ENCODE measurements at places on chromosomes 16 and 17.

- DNase-seq = no peak
Measured at GRCh38 chr16:66382966-66383299, 16.4 kb downstream of the CDH5 start.

GRCh38 chr16:81432937-81433557, 11.6 kb upstream of the CMIP start:
- no peak for DNase-seq

- no peak for DNase-seq
Measured at GRCh38 chr17:79002796-79003593, 6.6 kb downstream of the CANT1 start.

GRCh38 chr16:8936421-8936820, 27.3 kb downstream of the USP7 start:
- DNase-seq = peak; percentile 71
